ENCODE measurements at places on chromosomes 16 and 17.

GRCh38 chr17:6539871-6540270 is 16.5 kb downstream of the PITPNM3 start:
- no peak for DNase-seq

GRCh38 chr16:10620120-10620519 is 39.7 kb upstream of the EMP2 start:
- DNase-seq, result no peak

DNA sequence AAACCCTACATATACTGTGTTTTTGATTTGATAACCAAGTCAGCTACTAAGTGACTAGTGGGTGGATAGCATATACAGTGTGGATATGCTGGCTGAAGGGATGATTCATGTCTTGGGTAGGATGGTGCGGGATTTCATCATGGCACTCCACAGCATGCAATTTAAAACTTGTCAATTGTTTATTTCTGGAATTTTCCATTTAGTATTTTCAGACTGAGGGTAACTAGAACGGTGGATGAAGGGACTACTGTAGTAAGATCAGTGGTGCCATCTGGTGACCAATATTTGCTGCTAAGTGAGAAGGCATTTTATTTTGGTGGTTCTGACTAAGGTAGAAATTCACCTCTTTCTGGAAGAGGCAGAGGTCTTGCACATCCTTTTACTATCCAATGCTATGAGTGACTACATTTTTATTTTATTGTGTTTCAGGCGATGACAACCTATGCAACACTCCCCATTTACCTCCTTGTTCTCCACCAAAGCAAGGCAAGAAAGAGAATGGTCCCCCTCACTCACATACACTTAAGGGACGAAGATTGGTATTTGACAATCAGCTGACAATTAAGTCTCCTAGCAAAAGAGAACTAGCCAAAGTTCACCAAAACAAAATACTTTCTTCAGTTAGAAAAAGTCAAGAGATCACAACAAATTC is 3.1 kb downstream of the CDC6 start:
- DNase-seq, result no peak

DNA sequence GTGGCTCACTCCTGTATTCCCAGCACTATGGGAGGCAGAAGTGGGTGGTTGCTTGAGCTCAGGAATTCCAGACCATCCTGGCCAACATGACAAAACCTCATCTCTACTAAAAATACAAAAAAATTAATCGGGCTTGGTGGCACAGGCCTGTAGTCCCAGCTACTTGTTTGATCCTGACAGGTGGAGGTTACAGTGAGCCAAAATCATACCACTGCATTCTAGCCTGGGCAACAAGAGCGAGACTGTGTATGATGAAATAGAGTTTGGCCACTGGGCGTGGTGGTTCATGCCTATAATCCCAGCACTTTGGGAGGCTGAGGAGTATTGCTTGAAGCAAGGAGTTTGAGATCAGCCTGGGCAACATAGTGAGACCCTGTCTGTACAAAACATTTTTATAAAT is 173.3 kb downstream of the TANC2 start:
- no peak for DNase-seq

DNA sequence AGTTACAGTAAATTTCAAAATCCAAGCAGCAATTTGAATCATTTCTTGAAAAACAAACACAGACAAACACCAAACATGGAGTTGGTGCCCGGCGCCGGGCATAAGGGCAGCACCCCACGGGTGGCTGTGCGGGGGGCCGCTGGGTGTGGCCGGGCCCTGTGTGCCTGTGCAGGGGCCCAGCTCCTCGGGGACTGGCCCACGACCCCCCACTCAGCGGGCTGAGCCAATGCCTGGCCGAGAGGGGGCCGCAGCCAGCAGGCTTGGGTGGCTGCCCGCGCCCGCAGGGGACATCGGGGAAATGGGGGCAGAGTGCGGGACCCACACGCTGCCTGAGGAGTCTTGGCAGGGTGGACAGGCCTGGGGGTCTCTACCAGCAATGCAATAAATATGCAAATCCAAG is 12.8 kb upstream of the DUS1L start:
- no peak for DNase-seq

- DNase-seq, result no peak
Measured at GRCh38 chr17:71511266-71511995, 609.4 kb upstream of the SOX9 start.

DNA sequence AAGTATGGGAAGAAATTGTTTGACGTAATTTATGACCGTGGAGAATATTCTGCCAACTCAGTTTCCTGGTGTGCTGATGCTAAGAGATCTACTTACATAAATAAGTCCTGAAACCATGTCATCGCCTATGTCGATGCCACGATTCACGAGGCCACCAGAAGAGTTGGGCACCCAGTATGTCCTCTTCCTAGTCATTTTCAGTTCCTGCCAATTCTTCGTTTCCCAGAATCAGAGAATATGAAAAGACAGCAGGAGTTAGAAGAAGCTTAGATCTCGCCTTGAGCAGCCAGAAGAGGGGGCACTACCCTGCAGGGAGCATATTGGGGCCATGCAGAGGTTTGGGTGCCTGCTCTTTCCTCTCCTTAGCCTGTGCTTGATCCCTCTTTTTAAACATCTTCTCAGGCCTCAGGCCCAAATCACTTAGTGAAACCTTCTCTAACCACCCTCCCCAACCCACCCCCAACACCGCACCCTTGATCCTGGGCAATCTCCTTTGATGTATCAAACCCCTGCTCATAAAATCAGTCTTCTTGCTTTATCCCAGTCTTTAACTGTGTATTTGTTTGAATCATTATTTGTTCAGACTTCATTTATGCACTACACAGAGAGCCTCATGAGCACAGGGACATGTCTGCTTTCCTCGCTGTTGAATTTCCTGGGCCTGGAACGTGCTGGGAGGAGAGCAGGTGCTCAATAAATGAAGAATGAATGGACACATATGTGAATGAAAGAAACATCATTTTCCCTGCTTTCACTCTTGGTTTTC is 12.2 kb upstream of the LONP2 start:
- no peak for DNase-seq

- no peak for DNase-seq
Measured at GRCh38 chr17:55704401-55704800, 18.3 kb downstream of the TMEM100 start.

DNA sequence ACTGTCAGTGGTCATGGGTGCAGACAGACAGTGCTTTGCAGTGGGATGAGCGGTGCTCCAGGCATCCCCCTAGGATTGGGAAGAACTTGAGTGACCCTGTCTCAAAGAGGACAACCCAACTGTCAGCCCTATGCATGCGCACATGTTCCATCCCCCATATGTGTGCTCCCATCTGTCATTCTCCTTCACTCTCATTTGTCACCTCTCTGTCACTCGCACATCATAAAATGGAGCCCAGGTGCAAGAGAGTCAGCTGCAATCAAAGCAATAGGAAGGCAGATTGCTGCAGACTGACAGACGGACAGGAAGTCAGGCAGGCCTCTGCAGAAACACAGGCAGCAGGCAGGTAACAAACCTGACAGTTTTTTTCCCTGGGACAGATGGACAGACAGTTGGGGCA is 101.8 kb upstream of the CCL1 start:
- no peak for DNase-seq

DNA sequence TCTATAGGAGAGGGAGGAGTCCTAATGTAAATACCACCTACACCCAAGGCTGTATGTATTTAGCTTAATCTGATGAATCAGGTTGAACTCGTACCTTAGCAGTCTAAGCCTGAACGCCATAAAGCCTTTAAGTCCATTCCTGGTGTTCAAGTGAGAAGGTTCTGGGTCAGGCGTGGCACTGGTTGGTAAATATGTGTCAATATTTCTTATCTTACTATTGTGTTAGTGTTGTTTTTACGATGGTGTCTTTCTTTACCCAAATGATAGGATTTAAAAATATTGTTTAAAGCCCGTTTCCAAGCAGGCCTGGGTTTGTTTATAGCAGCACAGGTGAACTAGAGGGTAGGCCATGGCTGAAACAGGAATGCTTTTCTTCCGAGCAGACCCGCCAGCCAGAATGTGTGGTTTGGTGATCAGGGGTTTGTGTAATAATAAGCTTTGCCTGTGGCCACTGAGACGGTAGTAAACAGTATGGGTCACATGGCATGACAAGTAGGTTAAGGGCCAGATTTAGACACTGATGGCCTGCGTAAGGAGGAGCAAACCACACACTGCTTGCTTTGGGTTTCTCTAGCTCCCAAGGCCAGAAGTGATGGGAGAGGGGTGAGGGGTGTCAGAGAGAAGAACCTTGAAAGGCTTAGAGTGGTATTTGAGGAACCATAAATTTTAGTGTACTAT is 3.3 kb downstream of the TMEM94 start:
- DNase-seq, result no peak

DNA sequence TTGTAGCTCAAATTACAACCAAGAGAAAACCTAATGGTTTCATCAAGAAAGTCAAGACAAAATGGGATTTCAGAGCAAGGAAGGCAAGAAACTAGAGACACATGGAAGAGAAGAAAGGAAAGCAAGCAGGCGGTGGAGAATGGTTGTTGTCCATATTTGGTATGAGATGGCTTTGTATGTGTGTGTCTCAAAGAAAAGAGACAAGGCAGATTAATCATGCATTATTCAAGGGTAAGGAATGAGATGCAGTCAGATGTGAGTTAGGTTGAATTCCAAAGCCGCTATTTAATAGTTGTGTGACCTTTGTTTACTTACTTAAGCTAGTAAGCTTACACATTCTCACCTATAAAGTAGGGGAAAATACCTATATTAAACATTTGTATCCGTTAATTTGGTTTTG is 1029.6 kb downstream of the CDH11 start:
- no peak for DNase-seq

DNA sequence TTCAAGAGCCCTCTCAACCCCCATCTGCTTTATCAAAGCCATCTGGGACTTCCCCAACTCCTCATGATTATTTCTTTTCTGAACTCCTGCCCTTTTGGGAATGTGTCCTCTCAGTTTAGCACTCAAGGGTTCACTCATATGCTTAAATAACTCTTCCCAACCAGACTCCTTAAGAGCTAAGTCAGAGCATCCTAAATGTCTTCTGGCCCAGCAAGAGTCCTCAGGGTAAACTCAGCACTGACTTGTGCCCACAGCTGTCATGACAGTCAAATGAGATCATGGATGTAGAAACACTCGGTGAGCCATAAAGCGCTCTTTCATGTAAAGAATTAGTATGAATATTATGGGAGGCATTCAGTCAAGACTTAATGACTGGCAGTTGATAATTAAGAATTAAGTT is 85.9 kb downstream of the TEX14 start:
- DNase-seq, result no peak

DNA sequence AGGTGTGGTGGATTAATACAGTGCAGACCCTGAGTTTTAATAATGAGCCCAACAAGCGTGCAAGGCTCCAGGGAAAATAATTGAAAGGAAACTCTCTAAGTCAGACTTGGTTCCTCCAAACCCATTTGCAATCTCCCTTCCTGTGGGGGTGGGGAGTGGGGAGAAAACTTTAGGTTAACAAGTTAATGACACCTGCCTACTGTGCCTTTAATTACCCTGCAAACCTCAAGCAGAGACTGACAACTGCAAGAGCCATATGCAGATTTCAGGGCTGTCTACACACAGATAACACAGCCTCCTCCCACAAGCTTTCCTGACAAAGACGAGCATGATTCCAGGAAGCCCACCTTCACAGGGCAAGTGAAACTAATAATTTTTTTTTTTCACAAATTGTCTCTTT is 359.3 kb downstream of the HS3ST4 start:
- DNase-seq, result no peak

- no peak for DNase-seq
Measured at GRCh38 chr16:30901201-30902028, 5.0 kb downstream of the CTF1 start.

DNA sequence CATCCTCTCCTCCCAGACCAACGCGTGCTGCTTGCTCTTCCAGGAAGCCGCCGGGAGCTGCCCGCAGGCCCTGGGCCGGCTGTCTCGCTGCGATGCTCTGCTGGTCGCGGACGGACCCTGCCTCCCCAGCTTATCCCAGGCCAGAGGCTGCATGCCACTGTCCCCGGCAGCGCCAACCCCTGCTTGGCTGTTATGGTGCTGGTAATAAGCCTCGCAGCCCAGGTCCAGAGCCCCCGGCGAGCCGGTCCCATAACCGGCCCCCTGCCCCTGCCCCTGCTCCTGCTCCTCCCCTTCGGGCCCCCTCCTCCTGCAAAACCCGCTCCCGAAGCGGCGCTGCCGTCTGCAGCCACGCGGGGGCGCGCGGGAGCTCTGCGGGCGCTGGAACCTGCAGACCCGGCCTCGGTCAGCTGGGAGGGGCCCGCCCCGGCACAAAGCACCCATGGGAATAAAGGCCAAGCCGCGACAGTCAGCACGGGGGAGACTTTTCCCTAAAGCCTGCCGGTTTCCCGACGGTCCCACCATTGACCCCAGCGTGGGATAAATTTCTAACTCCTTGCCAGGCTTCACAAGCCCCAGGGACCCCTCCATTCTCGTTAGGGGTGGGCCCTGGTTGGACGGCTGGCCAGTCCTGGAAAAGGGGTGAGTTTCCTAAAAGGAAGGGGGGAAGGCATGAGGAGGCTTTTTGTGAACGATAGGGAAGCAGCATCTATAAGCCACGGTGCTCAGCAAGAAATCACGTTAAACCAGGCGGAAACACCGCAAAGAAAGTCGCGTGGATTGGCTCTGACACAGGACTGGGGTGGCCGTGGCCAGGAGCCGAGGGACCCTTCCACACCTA is 11.2 kb downstream of the ENPP7 start:
- DNase-seq, result peak; percentile 51

GRCh38 chr17:38430316-38430715 is 2.1 kb downstream of the ARHGAP23 start:
- no peak for DNase-seq

DNA sequence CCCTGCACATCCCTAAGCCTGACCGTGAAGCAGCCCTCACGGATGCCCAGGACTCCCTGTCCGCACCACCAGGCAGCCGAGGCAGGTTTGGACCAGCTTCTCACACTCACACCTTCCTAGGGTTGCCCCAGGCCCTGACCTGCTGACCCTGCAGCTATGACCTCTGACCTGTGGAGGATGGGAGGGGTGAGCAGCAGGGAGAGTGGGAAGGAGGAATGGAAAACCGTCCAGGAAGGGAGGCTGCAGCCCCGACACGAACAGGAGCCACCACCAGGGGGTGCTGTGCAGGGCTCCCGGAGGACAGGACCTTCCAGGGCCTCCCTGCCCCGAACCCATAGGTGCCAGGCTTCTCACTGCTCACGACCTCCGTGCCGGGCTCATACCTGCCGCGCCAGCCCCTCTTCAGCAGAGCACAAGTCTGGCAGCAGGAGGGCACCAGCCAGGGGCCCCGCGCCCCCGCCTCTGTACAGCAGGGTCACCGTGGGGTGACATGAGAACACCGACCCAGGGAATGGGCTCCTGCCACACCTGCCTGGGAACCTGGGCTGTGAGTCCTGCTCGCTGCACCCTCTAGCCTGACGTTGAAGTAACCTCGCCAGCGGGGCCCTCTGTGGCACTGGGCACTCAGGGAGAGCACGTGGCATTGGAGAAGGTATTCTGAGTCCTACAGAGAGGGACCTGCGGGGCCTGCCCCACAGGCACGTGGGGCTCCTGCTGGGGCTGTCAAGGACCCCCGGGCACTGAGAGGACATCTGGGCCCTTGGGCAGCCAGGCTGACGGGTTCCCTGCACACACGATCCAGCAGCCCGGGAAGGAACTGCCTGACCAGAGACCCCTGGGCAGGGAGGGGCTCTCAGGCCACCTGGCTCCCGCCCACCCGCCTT is 37.6 kb downstream of the CTU2 start:
- DNase-seq, result peak; percentile 53

GRCh38 chr17:80990921-80991644 is 558 bp upstream of the CHMP6 start:
- DNase-seq, result no peak

All from stimulated activated CD8-positive, alpha-beta memory T cell treated with anti-CD3 and anti-CD28 coated beads, Interleukin-12 subunit alpha, Interleukin-12 subunit beta, amount 100 ng/mL, for 4 hours (primary cell).